ENCODE measurements at places on chromosomes 6 and 20.

- DNase-seq = no peak
Measured at GRCh38 chr6:135115411-135115810, 60.8 kb upstream of the HBS1L start.

DNA sequence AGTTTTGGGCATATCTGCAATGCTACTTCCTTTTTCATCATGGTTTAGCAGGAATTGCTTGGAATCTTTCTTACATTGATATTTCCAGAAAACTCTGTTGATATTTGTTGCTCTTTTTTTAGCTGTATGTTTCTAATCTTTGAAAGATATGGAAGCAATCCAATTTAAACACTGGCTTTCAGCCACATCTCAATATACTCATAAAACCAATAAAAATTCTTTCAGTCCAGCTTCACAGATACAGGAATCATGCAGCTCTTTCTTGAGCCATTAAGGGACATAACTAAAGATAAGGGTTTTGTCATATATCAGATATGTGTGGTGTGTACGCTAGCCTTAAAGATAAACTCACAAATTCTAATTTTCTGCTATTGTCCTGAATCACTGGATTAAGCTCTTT lies 47.4 kb downstream of the PKIB start:
- DNase-seq = no peak

DNA sequence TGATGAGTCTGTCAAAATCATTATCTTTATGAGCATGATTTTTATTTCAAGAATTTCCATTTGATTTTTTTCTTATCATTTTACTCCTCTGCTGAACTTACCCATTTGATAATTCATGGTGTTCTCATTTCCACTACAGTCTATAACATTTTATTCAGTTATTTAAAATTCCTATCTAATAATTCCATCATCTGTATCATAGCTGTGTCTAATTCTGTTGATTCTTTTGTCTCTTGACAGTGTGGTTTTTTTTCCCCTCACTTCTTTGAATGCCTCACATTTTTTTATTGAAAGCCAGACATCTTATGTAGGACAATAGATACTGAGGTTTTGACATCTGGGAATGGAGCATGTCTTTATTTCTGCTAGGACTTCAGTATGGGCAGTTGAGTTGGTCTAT lies 16.5 kb upstream of the APCDD1L start:
- no peak for DNase-seq

GRCh38 chr6:161319231-161319630 lies 45.4 kb upstream of the AGPAT4 start:
- DNase-seq = no peak

GRCh38 chr20:35731862-35732643 lies 10.0 kb downstream of the RBM39 start:
- no peak for DNase-seq

- peak; percentile 34 for DNase-seq
Measured at GRCh38 chr6:3209114-3210023, 18.1 kb downstream of the TUBB2B start.

- no peak for DNase-seq
Measured at GRCh38 chr20:3082306-3082951, 2.1 kb downstream of the AVP start.

GRCh38 chr6:31776485-31776988 lies 591 bp downstream of the VWA7 start:
- DNase-seq = no peak

DNA sequence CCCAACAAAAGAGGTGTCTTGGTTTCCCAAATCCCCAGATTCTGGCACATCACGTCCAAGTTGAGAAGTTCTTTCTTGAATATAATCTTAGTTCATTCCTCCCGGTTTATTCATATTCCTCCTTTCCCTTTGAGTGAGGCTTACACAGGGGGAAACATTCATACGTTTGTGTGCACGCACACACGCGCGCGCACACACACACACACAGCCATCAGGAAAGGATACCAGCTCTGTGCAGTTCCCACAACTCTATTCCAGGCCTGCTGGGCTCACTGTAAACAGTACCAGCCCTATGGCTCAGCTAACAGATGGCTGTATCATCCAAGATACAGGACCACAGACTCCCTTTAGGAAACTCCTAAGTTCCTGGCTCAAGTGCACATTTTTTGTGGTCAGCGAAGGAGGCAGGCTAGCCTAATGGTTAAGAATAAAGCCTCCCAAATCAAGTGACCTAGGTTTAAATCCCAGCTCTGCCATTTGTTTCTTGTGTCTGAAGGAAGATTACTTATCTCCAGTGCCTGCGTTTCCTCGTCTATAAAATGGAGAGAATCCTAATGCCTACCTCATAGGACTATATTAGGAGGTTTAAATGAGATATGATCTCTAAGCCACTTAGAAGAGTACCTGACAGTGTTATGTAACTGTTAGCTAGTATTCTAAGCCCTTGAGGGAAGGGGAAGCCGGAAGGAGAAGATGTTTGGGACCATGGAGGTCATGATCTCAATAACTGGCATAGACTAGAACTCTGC lies 3.7 kb upstream of the TAF8 start:
- peak; percentile 50 for DNase-seq

- no peak for DNase-seq
Measured at GRCh38 chr20:18588574-18588933, 700 bp downstream of the DTD1 start.

GRCh38 chr6:7129360-7129759 lies 21.6 kb downstream of the RREB1 start:
- DNase-seq = peak; percentile 33

DNA sequence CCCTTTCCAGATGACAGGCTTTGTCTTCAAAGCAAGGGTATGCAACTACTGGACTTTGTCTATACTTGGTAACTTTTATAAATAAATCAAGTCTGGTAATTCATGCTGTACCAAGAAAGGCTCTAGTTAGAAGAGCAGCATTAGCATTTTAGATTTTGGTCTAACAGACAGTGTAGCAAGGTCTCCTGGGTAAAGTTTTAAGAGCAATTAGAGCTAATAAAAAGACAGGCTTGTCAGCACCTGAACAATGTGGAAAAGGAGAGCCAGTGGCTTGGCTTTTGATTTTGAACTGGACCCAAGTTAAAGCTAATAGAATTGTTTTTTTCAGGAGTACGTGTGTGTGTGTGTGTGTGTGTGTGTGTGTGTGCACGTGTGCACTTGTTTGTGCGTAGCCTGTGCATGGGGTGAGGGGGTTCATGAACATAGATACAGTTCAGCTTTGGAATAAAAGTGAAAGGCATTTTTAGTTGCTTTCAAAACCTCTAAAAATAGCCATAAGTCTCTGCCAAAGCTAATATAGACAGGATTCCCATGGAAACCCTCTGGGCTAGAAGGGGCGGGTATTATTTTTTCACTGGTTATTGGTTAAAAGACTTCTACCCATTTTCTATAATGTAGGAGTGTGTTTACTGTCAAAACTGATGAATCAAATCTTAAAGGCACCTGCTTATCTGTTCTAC lies 138.4 kb downstream of the KCNQ5 start:
- no peak for DNase-seq

GRCh38 chr6:29925321-29925720 lies 17.0 kb upstream of the HLA-A start:
- DNase-seq = peak; percentile 21

- DNase-seq = no peak
Measured at GRCh38 chr6:138499303-138500018, at the start of gene NHSL1. Gene NHSL1, minus strand, starts transcription at chr6:138499494. Its CDS starts 204 bp downstream, at chr6:138499290.

GRCh38 chr6:145119081-145119480 lies 616.2 kb downstream of the EPM2A start:
- DNase-seq = no peak

DNA sequence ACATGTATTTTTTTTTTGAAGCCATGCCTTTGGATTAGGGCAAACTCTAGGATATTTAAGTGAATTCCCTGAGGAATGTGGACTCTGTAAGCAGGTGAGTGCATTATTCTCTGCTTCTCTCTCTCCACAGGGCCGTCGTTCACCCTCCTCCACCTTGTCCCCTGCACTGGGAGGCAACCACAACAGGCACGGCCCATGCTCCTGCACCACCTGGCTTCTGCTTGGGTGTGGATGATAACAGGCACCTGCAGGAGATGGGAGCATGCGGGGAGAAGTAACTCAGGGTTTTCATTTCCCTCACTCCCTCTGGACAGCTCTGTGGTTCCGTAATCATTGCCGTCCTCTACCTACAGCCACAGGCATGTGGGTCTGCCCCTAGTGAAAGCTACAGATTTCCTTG lies 43.4 kb downstream of the HLA-C start:
- DNase-seq = no peak

DNA sequence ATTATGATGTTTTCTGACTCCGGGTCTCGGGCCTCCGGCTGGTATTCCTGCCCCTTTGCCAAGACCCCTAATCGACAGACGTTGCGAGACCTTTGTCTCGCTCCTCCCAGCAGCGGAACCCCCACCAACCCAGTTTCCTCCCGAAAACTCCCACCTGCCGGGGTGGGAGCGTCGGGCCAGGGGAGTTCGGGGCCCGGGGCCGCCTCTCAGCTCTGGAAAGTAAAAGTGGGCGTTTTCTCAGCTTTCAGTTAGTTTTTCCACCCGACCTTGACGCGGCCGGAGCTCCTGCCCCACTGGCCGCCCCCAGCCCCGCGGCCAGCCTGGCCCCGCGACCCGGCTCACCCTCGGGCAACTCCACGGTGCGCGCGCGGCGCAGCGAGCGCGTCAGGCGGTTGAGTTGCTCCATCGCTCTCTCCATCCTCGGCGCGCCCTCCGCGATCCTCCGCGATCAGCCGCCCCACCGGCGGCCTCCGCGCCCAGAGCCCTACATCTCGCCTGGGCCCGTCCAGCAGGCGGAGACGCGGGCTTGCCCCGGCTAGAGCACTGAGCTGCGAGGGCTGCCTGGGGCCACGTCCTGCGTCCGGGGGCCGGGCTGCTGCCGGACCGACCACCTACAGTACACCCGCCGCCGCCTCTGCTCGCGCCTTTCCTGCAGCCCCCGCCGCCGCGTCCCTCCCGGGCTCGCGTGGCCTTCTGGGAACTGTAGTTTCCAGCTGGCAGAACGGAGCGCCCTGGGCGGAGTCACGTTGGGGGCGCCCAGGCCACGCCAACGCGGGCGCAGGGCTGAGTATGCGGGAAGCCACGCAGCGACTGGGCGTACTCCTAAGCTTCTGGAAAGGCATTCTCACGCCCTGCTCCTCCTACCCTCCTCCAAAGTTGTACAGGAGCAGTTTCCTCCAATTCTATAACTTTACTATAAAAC lies at the start of gene HACE1:
TSS of gene HACE1 (minus strand) at position 695 of the 922 bp plus-strand sequence. CDS start at position 418, 277 bp downstream.
- DNase-seq = peak; percentile 76

DNA sequence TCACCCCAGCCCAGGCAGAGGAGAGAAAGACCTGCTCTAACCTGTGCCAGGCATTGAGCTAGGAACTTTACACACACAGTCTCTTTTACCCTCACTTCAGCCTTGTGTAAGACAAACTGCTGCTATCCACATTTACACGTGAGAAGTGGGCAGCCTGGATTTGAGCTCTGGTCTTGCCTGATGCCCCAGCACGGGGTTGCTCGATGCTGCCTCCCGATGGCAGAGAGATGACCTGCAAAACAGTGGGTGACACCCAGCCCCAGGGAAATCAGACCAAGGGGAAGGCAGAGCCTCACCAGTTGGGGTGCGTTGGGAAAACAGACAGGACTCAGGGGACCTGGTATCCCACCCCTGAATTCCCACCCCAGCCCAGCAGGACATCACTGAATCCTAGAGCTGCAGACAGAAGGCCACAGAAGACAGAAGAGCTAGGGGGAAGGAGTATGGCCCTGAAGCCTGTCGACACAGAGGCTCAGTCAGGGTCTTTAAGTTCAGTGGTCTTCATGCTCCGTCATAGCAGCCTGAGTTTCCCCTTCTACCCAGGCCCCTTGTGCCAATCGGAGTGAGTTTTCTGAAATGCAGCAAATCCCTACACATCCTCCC lies 990 bp downstream of the BPI start:
- no peak for DNase-seq

- DNase-seq = no peak
Measured at GRCh38 chr20:6612606-6612923, 154.9 kb upstream of the BMP2 start.

DNA sequence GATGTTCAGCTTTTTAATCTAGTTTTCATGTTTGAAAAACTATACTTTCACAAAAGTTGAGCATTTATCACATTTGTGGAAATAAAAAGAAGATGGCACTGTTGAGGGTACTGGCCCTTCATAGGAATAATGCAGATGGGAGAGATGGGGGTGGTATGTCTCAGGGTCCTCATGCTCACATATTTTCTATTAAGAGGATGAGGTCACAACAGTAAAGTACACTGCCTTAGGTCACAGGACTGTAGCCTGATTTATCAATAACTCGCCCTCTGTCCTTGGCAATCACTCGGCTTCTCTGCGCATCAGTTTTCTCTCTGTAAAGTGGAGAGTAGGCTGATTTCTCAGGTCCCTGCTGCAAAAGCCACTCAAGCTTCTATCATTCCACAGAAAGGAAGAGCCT lies 55.9 kb downstream of the PPP1R3G start:
- no peak for DNase-seq

DNA sequence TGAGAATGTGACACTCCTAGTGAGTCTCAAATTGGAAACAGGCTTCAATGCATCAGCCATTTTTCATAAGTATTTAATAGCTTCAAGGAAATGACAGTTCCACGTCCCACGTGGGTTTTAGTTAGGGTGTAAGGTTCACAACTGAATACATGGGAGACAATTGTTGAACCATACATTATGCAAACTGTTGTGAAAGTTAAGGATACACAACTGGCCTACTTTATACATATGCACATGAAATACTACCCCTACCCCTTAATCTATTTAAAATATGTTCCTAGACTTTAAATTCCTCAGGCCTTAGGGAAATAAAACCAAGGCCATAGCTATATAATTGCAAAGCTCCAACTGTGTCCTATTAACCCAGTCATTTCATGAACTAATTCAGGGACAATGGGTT lies 436.1 kb downstream of the BTBD3 start:
- no peak for DNase-seq
